ENCODE measurements at places on chromosomes 7 and 10. TPM values are rescaled to one million over a fixed set of nuclear protein-coding genes. Genes with fewer than 3 reads are reported as not detected.

The HYAL4 gene
- total RNA-seq = not detected

The FGL2 gene
- total RNA-seq = not detected

The KIAA1217 gene
- 0.87 TPM for total RNA-seq

- no peak for DNase-seq
These were observed 784.5 kb upstream of the ZWINT start for GRCh38 chr10:57145548-57145947.

- no peak for DNase-seq
These were observed 33.1 kb downstream of the ASB13 start for GRCh38 chr10:5633166-5633749.

DNA sequence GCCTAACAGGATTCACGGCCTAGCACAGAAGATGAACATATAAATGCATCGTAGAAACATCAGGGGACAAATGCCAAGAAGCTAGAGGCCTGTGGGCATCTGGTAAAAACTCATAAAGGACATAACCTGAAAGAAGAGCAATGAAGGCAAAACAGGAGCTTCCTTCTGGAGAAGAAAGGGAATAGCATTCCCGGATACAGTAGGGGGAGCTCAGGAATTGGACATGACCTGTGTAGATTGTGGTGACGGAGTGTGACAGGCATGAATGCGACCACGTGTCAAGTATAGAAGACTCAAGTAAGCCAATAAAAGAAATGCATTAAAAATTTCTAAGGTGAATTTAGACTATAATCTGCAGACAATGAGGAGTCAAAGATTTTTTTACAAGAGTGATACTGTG lies 270.1 kb downstream of the AGMO start:
- DNase-seq = no peak

DNA sequence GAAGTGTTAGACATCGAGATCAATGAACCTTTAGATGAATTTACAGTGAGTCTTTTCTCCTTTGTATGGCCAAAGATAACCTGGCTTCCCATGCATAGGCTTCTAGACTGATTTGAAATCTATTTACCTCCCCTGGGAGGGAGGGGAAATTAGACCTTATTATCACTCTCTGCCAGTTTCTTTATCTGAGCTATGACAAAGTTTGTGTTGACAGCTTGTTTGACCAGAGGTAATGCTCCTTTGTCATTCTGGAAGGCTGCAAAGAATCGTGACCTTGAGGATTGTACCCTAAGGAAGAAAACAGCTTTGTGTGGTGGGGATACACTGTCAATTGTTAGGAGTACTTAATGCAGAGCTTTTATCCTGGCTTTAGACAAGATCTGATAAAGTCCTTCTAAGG lies 36.4 kb downstream of the RBM33 start:
- no peak for DNase-seq

The OR2A5 gene
- total RNA-seq = not detected

DNA sequence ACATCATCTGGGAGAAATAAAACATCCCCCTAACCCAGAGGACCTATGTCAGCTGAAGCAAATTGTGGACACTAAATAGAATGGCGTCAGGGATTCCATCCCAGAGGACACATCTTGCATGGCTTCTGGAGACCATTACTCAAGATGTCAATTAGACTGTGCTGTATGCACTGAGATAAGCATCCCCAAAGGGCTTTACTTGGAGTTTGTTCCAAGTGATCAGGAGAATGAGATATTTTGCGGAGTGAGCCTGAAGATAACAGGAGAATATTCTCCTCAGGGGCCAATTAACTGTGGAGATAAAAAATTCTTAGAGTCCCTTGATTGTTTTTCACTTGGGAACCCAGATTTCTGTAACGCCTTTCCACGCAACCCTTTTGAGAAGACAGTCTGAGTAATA lies 4.5 kb upstream of the OR2AE1 start:
- no peak for DNase-seq

DNA sequence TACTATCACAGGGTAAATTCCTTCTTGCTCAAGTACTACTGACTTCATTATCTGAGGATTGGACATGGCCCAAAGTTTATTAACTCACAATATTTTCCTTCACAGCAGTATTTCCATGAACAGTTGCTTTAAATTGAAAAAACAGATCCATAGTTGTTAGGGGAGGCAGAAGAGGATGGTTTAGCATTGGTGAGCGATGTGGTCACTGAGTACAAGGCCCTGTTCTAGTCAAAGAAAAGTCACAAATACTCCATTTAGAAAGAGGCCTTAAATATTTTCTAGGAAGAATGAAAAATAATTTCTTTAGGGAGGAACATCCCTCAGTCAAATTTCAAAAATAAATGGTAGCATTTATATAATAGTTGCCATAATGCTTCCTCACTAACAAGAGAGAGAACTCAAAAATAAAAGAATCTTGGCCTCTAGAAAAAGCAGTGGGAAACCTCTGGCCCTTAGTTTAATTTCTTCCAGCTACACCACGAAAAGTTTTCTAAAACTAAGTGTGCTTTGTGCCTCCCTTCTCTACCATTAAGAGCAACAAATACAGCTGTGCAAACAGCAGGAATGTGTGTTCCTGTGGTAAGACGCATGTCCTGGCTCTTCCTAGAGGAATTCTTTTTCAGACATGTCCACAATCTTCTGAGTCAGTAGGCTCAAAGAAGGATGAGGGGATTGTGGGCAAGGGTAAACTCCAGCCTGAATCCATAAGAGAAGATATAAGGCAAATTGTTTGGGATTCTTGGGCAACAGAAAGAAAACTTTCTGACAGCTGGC lies 105.7 kb downstream of the HOXA1 start:
- no peak for DNase-seq

The CDNF gene
- 2.1 TPM for total RNA-seq

DNA sequence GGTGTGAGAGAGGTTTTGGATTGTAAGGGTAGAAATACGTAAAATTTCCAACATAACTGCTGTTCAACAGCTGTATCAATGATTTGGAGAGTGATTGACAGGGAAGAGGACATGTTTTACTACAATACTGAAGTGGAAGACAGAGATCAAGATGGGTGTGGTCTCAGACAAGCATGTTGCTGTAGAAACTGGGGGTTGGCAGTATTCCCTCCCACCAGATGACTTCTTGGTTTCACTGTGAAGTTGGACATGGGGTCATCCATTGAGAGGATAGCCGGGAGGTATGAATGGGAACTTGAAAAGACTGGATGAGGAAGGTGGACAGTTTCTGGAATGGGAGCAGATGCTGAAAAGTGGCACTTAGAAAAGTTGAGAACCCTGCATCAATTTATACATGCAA lies 95.3 kb upstream of the HDAC9 start:
- DNase-seq = no peak

DNA sequence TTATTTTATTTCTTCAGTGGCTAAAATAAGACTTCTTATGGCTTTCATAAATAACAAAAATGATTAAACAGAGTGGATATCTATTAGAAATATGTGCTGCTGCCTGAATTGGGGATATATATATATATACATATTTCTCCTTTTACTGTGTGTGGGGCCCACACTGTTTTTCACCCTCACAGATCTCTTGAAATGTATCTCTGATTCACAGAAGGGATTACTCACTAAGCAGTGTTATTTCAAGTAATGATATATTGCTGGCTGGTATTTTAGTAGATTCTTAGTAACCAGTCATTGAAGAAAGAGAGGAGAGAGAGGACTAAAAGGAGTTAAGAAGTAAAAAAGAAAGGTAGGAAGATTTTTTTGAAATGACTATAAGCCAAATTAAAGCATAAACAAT lies 308.6 kb upstream of the NRP1 start:
- no peak for DNase-seq

- no peak for DNase-seq
These were observed 305.9 kb downstream of the HPSE2 start for GRCh38 chr10:98929709-98930108.

GRCh38 chr10:110413049-110413783 lies 84.5 kb upstream of the DUSP5 start:
- DNase-seq = no peak

The COL28A1 gene
- 0.08 TPM for total RNA-seq

The ADIRF gene
- 0.48 TPM for total RNA-seq

DNA sequence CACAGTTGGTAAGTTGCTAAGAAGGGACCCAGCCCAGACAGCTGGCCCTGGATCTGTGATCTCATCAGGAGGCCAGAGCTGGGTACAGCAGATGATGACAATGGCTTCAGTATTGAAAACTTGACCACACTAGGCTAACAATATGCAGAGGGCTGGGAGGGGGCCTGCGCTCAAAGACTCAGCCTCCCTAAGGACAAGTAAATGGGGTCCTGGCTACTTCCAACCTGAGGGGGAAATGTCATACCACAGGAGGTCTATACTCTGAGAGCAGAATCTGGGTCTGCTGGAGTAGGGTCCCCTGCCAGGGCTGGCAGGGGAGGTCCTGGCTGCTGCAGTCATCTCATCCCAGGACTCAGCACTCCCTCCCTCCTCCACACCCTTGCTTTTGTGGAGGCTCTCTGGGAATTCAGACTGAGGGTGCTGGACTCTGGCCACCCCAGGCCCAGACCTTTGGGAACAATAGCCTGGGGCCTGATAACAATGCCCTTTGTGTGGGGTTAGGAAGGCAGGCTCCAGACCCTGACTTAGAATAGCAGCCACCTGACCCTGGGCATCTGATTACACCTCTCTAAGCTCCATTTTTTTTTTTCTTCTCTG lies 1.4 kb downstream of the FXYD4 start:
- DNase-seq = no peak

GRCh38 chr10:121076776-121077715 lies 225.9 kb downstream of the WDR11 start:
- no peak for DNase-seq

DNA sequence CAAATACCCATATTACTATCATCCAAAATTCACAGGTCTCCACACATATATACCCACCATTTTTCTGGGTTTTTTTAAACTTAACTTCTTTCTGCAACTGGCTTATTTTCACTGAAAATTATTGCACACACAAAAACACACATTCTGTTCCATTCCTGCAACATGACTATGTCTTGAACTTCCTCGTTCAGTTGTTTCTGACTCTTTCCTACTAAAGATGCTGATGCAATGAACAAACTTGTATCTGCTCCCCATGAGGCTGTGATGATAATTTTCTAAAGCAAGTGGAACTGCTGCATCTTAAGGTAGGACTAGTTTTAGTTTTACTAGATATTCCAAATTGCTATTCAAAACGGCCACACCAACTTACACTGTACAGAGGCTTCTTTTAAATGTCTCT lies 77.7 kb downstream of the OSBPL3 start:
- DNase-seq = no peak

GRCh38 chr10:123614888-123615287 lies 51.3 kb upstream of the GPR26 start:
- DNase-seq = peak; percentile 9

- DNase-seq = no peak
These were observed 38.6 kb downstream of the PITRM1 start for GRCh38 chr10:3133948-3134347.

The TPST1 gene
- total RNA-seq = 1.4 TPM

DNA sequence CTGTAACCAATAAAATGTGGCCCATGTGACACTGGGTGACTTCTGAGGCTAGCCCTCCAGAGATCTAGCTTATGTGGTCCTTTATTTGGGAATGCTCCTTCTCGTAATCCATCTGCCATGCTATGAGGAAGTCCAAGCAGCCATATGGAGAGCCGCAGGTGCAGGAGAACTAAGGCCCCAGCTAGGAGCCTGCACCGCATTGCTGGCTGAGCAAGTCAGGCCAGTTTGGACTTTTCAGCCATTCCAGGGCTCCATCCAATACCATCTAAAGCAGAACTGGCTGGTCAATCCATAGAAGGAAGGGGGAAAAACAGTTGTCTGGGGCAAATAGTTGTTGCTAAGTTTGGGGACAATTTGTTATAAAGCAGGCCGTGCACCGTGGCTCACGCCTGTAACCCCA lies 32.6 kb downstream of the KLRG2 start:
- no peak for DNase-seq

DNA sequence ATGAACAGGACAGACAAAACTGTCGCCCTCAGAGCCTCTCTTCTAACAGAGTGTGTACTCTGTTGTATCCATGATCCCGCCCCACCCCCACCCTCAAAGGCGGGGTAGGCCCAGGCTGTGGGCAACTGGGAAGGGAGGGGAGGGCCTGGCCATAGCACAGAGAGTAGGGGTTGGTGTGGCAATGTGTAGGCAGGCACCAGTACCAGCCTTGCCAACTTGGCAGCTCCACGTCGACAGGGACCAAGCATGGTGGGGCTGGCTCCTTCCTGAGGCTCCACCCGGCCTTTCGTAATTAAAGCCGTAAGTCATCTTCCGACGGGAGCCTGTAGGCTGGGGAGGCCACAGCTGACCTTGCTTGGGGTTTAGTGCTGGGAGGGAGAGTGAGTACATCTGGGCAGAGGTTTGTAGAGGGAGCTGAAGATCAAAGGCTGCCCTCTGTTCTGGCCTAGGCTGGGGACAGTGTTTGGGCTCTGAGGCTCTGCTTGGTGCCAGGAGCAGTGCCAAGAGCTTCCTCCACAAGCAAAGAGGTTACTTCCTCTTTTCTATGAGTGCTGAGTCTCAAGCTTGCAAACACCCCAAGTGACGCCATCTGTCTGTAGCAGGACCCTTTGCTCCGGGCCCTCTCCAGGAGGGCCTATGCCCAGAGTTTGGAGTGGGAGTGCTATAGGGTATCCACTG lies 121.6 kb downstream of the C10orf105 start:
- no peak for DNase-seq

DNA sequence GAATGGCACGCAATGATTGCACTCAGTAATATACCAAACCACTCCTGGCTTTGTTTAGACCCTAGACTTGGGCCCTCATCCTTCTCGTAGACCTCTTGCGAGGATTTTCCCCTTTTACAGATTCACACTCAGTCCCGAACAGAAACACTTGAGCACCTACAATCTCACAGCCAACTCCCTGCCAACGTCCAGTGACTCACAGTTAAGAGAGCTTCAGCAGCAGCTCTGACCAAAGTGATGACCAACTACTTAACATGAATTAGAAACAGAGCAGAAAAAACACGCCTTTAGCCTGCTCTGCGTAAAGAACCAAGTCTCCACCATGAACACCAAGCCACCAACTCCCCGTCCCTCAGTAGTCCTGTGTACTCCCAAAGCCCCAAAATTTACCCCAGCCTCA lies 2.2 kb downstream of the DNAJC30 start:
- no peak for DNase-seq

The TAS2R40 gene
- not detected for total RNA-seq

The PNLIPRP1 gene
- 0.57 TPM for total RNA-seq

GRCh38 chr7:151810441-151811232 lies 66.3 kb downstream of the PRKAG2 start:
- no peak for DNase-seq

DNA sequence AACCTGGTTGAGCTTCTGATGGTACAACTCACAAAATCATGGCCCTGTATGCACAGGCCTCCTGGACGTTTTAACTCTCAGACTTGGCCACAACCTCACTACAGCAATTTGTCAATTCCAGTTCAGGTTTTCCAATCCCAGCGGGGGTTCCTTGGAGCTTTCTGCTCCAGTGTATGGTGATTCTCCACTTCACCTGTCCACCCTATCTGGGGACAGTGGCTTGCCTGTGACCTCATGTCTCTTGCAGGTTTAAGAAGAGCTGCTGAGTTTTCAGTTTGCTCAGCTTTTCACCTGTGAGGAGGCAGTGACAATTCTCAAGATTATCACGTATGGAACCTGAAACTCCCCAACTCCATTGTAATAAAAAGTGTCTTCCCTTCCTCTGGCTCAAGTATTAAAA lies 254.1 kb downstream of the DIP2C start:
- DNase-seq = no peak

- DNase-seq = peak; percentile 29
These were observed 3.0 kb upstream of the MCM10 start for GRCh38 chr10:13158401-13158800.
